ENCODE measurements at places on chromosomes 2 and 18.

DNA sequence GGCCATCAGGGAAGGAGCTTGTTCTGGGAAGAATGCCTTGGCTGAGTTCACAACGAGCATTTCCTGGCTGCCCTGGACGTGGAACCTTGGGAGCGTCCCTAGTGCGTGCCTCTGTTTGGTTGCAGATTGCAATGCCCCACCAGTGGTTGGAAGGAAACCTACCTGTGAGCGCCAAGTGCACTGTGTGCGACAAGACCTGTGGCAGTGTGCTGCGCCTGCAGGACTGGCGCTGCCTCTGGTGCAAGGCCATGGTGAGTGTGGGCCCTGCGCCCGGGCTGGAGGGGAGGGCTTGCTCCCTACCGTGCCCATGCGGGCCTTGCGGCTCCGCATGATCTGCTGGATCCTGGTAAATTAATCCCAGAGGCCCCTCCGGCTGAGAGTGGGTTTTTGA is 81.9 kb downstream of the DGKD start:
- no peak for DNase-seq

DNA sequence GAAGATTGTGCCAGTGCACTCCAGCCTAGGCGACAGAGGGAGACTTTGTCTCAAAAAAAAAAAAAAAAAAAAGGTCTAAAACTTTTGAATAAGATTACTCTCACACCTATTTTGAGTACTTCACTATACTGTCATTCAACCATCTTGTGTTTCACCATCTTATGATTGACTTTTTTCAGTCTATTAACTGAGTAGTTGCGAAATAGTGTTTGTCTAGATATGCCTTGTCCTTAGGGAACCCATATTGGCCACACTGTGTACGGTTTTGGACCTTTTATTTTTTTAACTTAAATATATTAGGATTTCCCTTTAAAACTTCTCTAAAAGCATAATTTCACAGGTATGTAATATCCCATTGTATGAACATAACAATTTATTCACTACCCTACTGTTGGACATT is 72.3 kb downstream of the ALMS1 start:
- no peak for DNase-seq

- no peak for DNase-seq
These were observed 201.1 kb upstream of the FBXO11 start for GRCh38 chr2:48107326-48107925.

GRCh38 chr2:20536619-20537422 is 89.9 kb downstream of the RHOB start:
- no peak for DNase-seq

DNA sequence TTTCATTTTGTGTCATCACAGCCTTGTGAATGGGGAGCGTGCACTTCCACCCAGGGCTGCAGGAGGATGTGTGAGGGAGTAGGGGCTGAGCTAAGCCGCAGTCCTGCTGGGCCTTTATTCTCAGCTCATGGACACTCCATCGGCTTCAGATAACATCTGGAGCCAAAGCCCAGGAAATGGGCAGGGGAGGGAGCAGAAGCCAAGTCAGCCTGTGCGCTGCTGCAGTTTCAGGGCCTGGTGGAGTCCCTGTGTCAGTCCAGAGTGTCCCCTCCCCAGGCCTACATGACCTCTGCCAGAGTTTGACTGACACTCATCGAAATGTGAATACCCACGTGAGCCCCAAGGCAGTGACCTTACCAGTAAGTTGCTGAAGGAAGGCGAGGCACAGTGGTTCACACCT is 242.2 kb downstream of the LOXHD1 start:
- DNase-seq = no peak

DNA sequence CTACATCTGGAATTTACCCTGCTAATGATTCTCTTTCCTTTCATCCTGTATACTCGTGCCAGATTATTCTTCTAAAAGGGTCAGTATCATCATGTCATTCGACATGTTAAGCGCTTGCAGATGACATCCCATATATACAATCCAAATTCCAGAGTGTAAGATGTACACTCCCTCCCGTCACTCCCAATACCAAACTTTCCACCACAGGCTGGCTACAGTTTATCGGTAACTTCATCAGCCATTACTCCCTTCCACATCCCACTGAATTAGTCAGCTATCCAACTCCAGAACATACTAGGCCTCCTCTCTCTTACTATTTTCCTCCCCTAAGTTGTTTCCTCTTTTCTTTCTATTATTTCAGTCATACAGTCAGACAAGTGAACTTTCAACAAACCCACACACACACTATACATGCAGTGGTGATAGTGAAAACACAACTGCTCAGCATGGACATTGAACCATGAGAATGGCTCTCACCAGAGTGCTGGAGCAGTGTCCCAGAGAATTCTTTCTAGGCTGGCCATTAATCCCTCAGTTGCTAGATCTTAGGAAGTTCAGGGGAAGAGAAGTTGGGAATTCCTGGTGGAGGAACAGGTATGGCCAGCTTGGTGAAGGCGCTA is 10.6 kb upstream of the NMI start:
- DNase-seq = no peak

GRCh38 chr2:11588228-11589110 is 54.6 kb downstream of the GREB1 start:
- no peak for DNase-seq

DNA sequence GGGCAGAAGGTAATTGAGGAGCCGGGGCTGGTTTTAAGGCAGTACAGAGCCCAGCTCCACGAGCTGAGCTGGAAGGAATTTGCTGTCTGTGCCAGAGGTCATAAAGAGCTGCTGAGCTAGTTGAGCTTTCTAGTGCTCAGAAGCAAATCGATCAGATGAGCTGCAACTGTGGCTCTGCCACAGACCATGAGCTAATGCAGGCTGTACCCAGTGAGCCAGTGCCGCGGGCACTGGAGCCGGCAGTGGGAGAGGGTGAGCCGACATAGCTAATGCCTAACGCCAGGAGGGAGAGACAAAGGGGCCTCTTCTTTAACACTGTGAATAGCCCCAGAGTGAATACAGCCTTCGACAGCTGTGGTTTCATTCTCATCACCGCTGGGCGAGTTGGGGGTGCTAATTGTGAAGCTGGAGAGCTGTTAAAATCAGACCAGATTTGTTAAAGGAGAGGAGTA is 410.1 kb upstream of the TCF4 start:
- peak; percentile 24 for DNase-seq

GRCh38 chr2:182864949-182865570 is 1.4 kb downstream of the FRZB start:
- no peak for DNase-seq
